ENCODE measurements at places on chromosomes 6 and 20.

- DNase-seq = no peak
Measured at GRCh38 chr20:50762045-50762422, 30.7 kb downstream of the PARD6B start.

GRCh38 chr6:142635130-142635529, 309.8 kb downstream of the HIVEP2 start:
- no peak for DNase-seq

- no peak for DNase-seq
Measured at GRCh38 chr20:23161244-23161891, 75.2 kb upstream of the CD93 start.

DNA sequence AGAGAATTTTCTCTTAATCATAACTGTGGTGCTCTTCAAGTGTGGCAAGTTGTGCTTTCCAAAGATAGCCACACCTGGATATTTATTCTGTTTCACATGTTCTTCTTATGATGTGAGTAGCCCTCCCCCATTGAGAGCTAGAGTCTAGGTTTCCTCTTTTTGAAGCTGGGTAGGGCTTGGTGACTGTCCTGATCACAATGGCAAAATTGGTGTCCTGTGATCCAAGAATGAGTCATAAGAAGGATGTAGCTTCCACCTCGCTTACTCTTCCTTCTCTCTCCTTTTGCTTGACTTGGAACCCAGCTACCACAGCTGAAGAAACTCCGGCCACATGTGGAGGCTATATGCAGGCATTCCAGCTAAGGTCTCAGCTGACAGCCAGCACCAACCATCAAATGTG, 7.4 kb upstream of the IGF2R start:
- DNase-seq = no peak

GRCh38 chr6:41536795-41537758, 9.1 kb upstream of the FOXP4 start:
- no peak for DNase-seq

- DNase-seq = no peak
Measured at GRCh38 chr6:36232172-36232571, 35.6 kb downstream of the BRPF3 start.

DNA sequence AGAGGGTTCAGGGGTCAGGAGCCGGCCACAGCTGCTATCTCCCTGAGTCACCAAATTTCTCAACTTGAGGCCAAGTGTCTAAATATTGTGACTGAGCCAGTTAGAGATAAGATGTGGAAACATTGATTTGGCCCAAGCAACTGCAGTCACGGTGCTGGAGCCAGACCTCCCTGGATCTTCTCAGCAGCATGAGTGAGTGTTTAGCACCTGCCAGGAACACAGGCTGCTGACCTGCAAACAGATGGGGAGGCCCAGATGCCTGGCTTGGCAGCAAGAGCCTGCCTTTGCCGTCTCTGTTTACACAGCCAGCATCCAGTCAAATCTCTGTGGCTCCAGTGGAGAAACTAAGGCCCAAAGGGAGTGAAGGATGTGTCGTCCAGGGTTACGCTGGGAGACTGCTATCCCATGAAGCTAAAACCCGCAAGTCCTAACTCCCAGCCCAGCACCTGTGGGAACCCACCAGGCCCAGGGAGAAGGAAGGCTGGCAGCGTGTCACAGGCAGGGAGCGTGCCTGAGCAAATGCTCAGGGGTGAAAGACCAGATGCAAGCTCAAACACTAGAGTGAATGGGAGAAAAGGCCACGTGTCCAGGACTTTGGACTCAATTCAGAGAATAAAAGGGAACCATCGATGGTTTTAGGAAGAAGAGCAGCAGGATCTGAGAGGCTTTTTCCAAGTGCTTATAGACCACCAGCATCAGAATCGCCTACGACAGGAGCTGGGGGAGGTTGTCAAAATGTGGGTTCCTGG, 15.9 kb upstream of the PTGIS start:
- DNase-seq = no peak

DNA sequence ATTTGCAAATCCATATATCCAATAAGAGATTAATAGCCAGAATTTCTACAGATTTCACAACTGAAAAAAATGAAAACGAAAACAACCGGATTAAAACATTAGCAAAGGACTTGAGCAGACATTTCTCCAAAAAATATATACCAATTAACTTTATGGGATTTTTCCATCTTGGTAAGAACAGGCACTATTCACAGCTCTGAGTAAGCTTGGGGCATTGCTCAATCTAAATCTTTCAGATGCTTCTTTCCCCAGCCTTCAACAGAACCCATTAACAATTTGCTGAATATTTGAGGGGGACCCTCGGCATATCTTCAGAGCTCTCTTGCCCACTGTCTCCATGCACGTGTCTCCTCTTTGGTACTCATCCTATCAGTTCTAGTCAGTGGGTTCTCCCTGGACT, 111.7 kb upstream of the CD93 start:
- DNase-seq = no peak

DNA sequence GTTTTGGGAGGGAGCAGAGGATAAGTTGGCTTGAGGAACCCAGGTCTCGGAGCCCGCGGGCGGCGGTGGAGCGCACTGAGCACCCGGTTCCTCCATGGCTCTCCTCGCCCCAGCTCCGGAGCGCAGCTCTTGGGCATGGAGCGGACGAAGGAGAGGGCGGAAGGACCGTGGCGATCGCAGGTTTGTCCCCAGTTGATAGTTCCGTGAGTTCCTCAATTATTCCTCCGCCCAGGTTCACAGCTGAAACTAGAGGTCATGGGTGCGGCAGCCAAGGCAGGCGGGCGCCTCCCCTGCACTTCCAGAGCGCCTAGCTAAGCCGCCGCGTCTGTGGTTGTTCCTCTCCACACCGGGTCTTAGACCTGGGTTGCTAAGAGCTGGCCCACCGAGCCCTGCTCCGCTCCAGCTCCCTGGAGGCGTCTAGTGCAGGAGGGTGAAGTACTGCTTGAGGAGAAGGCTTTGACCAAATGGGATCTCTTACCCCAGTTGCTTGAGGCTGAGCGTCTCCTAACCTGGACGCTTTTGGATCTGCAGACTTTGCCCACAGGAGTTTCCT, at the start of gene HTR1B:
TSS of gene HTR1B (minus strand) at position 184 of the 553 bp plus-strand sequence. CDS start at position 96, 88 bp downstream.
- no peak for DNase-seq

- no peak for DNase-seq
Measured at GRCh38 chr20:57075181-57075580, 191.3 kb downstream of the BMP7 start.

- DNase-seq = no peak
Measured at GRCh38 chr6:150987371-150987828, 121.9 kb downstream of the MTHFD1L start.

DNA sequence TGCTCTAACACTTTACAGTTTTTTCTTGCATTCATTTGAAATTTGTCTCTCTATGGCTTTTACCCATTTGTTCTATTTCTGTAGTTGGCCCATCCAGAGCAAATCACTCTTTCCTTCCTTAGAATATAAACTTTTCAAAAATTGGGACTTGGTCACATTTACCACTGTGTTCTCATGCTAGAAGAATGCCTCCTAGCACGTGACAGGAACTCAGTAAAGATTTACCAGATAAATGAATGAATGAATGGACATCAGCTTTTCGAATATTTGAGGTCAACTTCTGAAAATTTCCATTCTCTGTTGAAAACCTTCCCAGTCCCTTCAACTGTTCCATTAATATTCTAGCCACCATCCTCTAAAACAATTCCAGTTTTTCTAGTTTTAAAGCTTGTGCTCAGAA, 294.5 kb downstream of the CD83 start:
- DNase-seq = no peak

GRCh38 chr6:36155662-36156061, 25.3 kb downstream of the MAPK13 start:
- DNase-seq = no peak

GRCh38 chr20:60961551-60961950, 290.5 kb upstream of the CDH4 start:
- no peak for DNase-seq
